GM10248 (cell line): ENCODE measurements at places on chromosomes 7 and 10.

GRCh38 chr10:51643734-51644133, 55.7 kb downstream of the CSTF2T start:
- no peak for DNase-seq

- no peak for DNase-seq
These were observed 158.2 kb downstream of the WNT2 start for GRCh38 chr7:117164620-117165019.

DNA sequence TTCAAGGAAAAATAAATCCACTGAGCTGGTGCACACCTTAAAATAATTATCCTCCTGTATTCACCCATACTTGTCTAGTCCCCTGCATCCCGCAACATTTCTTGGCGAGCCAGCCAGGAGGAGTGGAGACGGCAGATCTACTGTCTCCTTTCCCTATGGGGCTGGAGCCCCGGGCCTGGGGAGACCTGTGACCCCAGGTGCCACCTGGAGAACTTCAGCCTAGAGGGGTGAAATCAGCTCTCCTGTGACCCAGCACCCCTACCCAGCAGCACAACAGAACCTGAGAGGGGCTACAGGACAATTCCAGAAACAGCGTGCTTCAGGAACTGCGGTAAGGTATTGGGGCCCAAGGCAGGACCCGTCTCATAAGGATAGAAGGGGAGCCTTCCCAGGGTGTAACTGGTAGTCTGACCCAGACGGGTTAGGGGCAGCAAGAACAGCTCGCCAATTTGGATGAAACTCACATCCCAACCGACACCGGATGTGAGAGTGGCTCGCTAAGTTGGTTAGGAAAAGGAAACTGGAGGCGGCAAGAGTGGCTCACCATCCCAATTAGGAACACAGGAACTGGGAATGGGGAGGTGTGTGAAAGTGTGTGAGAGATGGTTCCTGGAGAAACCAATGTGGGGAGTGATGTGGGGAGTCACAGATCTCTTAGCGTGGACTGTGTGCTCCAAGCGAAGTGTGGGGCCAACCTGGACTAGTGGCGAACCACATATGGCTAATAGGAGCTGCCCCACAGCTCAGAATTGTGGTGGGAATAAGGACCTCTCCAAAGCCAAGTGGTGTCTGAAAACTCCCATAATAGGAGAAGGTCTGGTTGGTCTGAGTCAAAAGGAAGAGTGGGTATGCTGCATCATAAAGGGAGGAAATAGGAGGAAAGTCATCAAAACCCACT, 15.1 kb upstream of the DENND2A start:
- DNase-seq = no peak

GRCh38 chr7:67301667-67302066, 305.0 kb downstream of the TYW1 start:
- no peak for DNase-seq
